ENCODE measurements at places on chromosomes 3 and 15.

- no peaks in the 10 kb centered on the region for H3K4me1 ChIP-seq
- no peak overlapping the region for H3K27ac ChIP-seq
- H3K27me3 ChIP-seq: no peaks in the 10 kb centered on the region
- DNase-seq: no peak
These were observed 245.1 kb downstream of the PCCB start for GRCh38 chr3:136495213-136495612.

GRCh38 chr3:18988614-18989229, 159.6 kb upstream of the KCNH8 start:
- H3K4me3 ChIP-seq: peak overlapping the region; percentile 39
- no peaks in the 10 kb centered on the region for H3K36me3 ChIP-seq
- no peaks in the 10 kb centered on the region for H3K4me1 ChIP-seq
- DNase-seq: no peak
- H3K27me3 ChIP-seq: no peaks in the 10 kb centered on the region

GRCh38 chr15:24985224-24985623, 30.4 kb downstream of the SNRPN start:
- no peak overlapping the region for H3K27ac ChIP-seq
- H3K4me1 ChIP-seq: no peaks in the 10 kb centered on the region
- H3K4me3 ChIP-seq: no peak overlapping the region

DNA sequence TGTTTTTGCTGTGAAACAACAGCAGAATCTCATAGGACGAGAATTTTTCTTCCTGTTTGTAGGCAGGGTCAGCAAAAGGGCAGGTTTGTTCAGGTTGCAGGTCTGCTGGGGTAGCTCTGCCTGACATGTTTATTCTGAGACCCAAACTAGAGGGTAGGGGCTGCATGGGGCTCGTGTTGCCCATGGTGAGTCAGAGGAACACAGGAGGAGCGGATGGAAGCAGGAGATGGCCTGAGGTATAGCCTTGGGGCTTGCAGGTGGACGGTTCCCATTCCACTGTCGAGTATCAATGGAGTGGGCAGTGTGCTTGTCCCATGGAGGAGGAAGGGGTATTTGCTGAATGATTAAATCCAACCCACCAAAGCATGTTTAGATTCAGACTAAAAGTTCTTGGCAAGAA, 138.9 kb downstream of the APBA2 start:
- no peak for DNase-seq
- no peak overlapping the region for H3K27ac ChIP-seq
- no peaks in the 10 kb centered on the region for H3K27me3 ChIP-seq
- peaks cover 1% of the 10 kb centered on the region for H3K36me3 ChIP-seq
- H3K4me3 ChIP-seq: no peak overlapping the region
- peaks cover 1% of the 10 kb centered on the region for H3K4me1 ChIP-seq

DNA sequence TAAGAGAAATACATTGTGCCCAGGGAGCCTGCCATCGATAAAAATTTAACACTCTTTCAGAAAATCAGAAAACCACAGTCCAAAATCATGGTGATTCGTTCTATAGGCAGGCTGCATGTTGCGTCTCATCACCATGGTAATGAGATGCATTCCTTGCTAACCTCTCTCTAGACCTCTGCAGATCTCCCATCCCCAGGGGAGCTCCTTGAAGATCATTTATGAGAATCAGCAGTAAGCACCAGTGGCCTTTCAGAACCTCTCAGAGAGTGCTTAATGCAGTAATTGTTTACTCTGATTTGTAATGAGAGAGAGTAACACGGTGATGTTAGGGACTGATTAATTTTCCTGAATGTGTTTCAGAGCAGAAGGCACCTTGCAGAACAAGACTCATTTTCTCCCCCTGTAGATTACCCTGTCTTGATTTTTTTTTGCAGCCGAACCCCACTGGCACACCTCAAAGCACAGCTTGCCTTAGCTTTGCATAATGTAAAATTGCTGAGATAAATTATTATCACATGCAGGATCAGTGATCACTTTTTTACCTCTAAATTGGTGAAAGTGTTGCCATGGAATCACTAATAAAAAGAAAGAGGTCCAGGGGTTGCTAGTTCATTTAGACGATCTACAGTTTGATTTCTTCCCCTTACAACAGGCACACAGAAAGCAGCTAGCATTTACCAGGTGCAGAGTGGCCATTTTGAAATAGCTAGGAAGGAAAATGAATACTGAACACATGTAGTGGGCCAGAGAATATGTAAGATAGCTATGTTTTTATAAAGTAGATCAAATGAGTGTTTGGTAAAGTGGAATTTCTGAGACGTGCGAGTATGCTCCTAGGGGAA, 98.9 kb upstream of the CHL1 start:
- H3K4me3 ChIP-seq: no peak overlapping the region
- no peak for DNase-seq
- H3K4me1 ChIP-seq: no peaks in the 10 kb centered on the region

DNA sequence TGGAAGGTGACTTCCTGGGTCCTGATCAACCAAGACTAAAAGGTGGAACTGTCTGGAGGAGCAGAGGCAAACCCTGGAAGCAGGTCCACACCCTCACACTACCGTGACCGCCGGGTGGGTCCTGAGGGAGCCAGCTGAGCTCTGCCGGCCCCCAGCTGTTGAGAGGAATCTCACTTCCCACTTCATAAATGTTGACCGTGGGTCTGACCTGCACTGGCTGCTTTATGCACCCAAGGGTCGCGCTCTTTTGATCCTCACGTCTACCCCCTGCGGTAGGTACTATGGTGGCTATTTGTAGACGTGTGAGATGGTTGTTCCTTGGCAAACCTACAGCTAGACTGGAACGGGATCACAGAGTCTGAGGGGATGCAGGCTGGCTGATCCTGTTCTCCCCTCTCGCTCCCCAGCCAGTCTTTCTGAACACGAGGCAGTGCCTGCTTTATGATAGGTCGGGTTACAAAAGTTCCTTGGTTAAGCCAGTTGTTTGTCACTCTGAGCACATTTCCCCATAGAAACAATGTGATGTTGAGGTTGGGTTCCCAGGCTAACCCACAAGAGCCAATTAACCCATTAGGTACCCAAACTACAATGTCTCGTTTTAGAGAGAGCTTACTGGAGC, 113.0 kb upstream of the ETV5 start:
- H3K4me1 ChIP-seq: peaks cover 2% of the 10 kb centered on the region
- no peaks in the 10 kb centered on the region for H3K36me3 ChIP-seq
- no peak overlapping the region for H3K4me3 ChIP-seq
- H3K27me3 ChIP-seq: peaks cover 5% of the 10 kb centered on the region

DNA sequence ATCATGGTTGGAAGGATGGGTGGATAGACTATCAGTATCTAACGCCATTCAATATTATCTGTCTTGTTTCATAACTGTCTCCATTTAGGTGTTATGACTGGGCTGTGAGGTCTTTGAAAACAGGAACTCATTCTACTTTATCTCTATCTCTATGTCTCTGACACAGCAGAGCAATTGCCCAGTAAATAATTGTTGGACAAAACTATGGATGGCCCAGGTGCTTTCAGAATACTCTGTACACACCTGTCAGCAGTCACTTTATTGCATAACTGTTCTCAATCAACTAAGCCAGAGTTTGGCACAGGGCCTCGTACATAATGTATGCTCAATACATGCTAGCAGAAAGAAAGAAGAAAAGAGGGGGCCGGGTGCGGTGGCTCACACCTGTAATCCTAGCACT, 210.3 kb downstream of the OPA1 start:
- no peak for DNase-seq
- no peak overlapping the region for H3K27ac ChIP-seq
- peaks cover 3% of the 10 kb centered on the region for H3K27me3 ChIP-seq
- H3K4me3 ChIP-seq: no peak overlapping the region
- H3K4me1 ChIP-seq: no peaks in the 10 kb centered on the region

DNA sequence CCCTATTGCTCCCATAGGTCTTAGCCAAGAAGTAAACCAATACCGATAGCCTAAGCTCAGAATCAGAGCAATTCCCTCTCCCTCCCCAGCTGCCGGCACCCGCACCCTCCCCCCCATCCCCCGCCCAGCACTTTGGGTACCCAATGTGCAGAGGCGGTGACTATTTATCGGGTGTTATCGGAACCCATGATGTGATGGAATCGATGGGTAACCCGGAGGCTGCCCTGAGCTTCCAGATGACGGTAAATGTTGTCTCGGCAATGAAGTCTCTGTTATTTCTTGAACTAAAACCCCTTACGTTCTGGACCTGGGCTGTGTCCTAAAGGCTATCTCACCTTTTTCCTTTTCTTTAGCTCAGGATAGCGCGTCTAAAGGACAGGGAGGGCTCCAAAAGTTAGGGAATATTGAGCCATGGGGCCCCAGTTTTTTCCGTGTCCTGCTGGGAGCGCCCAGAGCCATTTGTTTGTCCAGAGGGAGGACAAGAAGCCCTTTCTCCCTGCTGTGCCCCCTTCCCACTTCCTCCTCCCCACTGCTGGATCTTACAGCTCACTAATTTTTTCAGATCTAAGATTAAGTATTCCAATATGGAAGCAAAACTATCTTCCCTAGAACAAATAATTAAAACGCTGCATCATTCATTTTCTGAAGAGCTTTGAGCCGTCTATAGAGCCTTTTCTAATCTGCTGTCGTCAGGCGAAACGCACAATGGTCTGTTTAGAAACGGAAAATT, 1.5 kb downstream of the SLITRK3 start:
- no peak overlapping the region for H3K4me3 ChIP-seq
- H3K36me3 ChIP-seq: no peaks in the 10 kb centered on the region
- H3K27me3 ChIP-seq: peaks cover 18% of the 10 kb centered on the region

GRCh38 chr15:75776065-75776423, 63.4 kb upstream of the CSPG4 start:
- no peak overlapping the region for H3K4me3 ChIP-seq
- no peak overlapping the region for H3K27ac ChIP-seq
- no peaks in the 10 kb centered on the region for H3K4me1 ChIP-seq
- H3K27me3 ChIP-seq: peaks cover 14% of the 10 kb centered on the region
- H3K36me3 ChIP-seq: no peaks in the 10 kb centered on the region
- DNase-seq: no peak

DNA sequence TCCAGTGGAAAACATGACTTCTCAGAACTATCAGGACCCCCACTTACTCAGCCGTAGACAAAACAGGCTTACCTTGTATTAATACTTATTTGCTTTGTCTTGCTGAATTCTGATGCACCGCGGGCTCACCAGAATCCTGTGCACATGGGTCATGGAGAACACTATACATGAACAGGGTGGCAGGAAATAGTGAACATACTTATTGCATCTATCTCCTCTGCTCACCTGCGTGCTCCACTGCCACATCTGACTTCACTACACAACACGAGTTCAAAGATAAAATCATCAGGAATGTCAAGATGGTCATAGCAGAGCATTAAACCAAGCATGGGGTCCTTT, 10.7 kb upstream of the MAPK6 start:
- no peak overlapping the region for H3K4me3 ChIP-seq
- peaks cover 6% of the 10 kb centered on the region for H3K4me1 ChIP-seq
- peak overlapping the region; percentile 32 for H3K27ac ChIP-seq
- no peaks in the 10 kb centered on the region for H3K27me3 ChIP-seq
- DNase-seq: no peak

- H3K4me3 ChIP-seq: no peak overlapping the region
- H3K36me3 ChIP-seq: no peaks in the 10 kb centered on the region
- no peak overlapping the region for H3K27ac ChIP-seq
- H3K27me3 ChIP-seq: no peaks in the 10 kb centered on the region
These were observed 415.0 kb downstream of the PDCD6IP start for GRCh38 chr3:34213478-34213877.

DNA sequence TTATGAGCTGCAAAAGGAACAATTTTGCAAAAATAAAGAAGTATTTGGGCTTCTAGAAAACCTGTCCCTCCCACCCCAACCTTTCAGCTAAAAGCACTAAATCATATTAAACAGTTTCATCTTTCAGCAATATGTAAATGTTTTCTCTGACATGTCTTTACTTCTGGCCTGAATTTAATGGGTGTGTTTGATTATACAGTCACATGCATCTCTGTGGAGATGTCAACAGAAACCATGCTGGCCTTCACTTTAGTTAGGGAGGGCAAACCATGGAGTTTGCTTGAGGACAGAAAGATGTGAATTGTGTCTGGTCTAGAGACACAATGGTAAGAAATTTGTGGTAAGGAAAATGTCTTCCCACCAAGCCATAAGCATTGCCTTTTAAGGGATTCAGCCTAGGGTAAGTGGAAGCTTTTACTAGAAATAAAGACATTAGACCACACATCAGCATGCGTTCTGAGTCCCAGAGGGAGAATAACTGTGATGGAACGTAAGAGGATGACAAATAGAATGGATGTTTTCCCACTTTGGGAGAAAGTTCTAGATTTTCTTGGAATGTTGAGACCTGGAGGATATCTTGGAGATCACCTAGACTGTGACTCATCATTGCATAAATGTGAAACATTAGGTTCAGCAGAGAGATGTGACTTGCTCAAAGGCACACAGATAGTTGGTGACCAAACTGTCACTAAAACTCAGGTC, 68.9 kb downstream of the ST8SIA2 start:
- no peak overlapping the region for H3K27ac ChIP-seq
- no peak overlapping the region for H3K4me3 ChIP-seq
- no peak for DNase-seq

DNA sequence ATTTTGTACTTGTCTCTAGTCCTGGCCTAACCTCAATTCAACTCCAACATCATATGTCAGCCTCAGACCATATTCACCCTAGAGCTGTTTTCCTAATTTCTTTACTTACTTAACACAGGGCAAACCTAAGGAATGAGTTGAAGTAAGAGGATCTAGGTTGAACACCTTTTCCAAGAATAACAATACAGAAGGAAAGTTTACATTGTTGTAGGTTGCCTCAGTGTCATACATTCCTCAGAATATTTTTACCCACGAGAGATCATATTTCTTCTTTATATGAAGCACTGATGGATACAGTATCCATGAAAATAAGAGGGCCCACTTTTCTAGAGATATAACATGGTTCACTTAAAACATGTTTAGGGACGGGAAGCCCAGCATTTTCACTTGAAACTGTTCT, 369.5 kb downstream of the CNTN6 start:
- no peaks in the 10 kb centered on the region for H3K27me3 ChIP-seq
- H3K27ac ChIP-seq: no peak overlapping the region

- H3K36me3 ChIP-seq: no peaks in the 10 kb centered on the region
- H3K4me1 ChIP-seq: no peaks in the 10 kb centered on the region
- no peak overlapping the region for H3K27ac ChIP-seq
- DNase-seq: no peak
These were observed 40.2 kb downstream of the ARPP21 start for GRCh38 chr3:35679409-35680080.

- no peak overlapping the region for H3K4me3 ChIP-seq
- DNase-seq: no peak
- peaks cover 9% of the 10 kb centered on the region for H3K4me1 ChIP-seq
- no peak overlapping the region for H3K27ac ChIP-seq
- H3K36me3 ChIP-seq: no peaks in the 10 kb centered on the region
These were observed 15.7 kb downstream of the C3orf18 start for GRCh38 chr3:50551681-50552435.

DNA sequence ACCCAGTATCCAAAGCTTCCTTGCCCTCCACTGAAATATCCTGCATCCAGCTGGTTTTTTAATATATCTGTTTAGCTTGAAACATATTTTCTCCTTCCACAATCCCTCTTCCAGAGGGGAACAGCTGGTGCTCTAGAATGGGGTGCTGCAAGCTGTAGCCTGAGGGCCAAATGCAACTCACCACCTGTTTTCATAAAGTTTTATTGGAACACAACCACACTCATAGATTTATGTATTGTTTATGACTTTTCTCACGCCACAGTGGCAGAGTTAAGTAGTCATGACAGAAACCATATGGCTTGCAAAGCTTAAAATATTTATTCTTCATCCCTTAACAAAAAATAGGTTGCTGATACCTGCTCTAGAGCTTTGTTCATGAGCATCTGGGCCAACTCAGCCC, 298.7 kb downstream of the CLSTN2 start:
- H3K27me3 ChIP-seq: no peaks in the 10 kb centered on the region
- no peak overlapping the region for H3K4me3 ChIP-seq
- H3K36me3 ChIP-seq: no peaks in the 10 kb centered on the region
- no peak for DNase-seq
- H3K27ac ChIP-seq: no peak overlapping the region
